ENCODE measurements at places on chromosomes 1 and 21. TPM values are rescaled to one million over a fixed set of nuclear protein-coding genes. Genes with fewer than 3 reads are reported as not detected.

- DNase-seq: no peak
Measured at GRCh38 chr1:25586181-25586588, 30.4 kb upstream of the MAN1C1 start.

GRCh38 chr1:230282157-230282556 is 144.0 kb downstream of the PGBD5 start:
- DNase-seq: no peak

The ADAMTS5 gene
- total RNA-seq: 2.4 TPM

- DNase-seq: no peak
Measured at GRCh38 chr1:194447636-194448035, 1261.2 kb upstream of the B3GALT2 start.

- DNase-seq: no peak
Measured at GRCh38 chr1:150015651-150016131, 5.2 kb upstream of the OTUD7B start.

GRCh38 chr1:15094719-15095495 is 58.6 kb upstream of the TMEM51 start:
- no peak for DNase-seq

DNA sequence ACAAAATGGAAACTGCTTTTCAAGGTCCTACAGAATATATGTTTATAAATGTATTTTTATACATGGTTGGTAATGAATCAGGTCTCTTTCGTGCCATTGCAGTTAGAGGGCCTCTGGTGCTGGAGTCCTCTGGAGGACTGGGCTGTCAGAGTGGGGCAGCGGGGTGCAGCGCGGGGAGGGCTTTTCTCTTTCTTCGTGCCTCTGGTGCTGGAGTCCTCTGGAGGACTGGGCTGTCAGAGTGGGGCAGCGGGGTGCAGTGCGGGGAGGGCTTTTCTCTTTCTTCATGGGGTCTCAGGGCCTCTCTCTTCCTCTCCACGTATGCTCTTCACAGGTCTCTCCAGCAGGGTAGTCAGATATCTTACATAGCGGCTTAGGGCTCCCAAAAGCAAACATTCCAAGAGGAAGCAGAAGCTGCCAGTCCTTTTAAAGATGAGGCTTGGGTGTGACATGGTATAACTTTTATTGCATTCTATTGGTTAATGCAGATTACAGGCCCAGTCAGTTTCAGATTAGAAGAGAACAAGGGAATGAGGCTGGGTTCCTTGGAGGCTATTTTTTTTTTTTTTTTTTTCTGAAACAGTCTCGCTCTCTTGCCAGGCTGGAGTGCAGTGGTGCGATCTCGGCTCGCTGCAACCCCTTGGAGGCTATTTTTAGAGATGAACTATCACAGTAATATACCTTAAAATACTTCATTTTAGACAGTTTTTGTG is 13.1 kb downstream of the SDCCAG8 start:
- no peak for DNase-seq

DNA sequence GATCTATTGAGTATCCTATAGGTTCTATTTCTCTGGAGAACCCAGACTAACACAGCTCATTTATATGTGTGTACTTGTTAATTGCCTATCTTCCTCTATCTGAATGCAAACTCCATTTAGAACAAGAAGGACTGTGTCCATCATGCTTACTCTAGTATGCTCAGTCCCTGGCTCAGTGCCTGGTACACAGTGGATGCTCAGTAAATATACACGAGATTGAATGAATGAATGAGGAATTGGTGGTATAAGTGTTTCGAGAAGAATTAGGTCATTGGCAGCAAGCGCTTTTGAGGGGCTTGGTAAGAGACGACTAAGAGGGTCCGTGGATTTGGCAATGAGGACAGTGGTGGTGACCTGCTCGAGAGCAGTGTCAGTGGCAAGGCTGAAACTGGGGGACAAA is 112.5 kb downstream of the CSMD2 start:
- no peak for DNase-seq

DNA sequence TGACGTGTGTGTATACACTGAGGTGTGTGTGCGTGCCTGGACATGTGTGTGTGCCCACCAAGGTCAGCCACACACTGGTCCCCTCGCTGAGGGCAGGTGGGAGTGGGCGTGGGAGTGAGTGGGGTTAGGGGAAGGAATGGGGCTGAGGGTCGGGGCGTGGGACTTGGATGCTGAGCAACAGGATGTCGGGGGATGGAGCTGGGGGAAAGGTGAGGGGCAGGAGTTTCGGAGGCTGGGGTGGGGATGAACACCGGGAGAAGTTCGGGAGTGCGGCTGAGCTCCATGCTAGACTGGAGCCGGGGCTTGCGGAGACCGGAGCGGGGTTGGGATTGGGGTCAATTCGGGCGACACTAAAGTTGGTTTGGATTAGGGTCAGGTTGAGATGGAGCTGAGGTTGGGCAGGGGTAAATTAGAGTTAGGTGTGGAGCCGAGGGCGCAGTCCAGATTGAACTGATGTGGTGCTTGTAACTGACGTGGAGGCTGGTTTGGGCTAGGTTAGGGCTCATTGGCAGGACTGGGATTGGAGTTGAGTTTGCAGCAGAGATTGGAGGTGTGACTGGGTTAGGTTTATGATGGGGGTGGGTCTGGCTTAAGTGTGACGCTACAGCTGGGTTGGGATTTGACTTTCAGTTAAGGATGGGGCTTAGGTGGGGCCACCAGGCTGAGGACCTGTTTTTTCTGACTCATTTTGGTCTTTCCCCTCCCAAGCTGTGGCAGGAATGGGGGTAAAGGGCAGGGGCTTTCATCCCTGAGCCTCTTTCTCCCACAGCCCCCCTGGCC is 3.3 kb upstream of the GUCA2A start:
- DNase-seq: no peak

GRCh38 chr1:19315378-19316198 is 3.5 kb downstream of the SLC66A1 start:
- no peak for DNase-seq

The RGS1 gene
- total RNA-seq: not detected

- DNase-seq: no peak
Measured at GRCh38 chr1:46131712-46132528, 509 bp downstream of the PIK3R3 start.

- no peak for DNase-seq
Measured at GRCh38 chr1:36845802-36846201, 188.5 kb downstream of the GRIK3 start.

The ACOT11 gene
- 1.3 TPM for total RNA-seq

DNA sequence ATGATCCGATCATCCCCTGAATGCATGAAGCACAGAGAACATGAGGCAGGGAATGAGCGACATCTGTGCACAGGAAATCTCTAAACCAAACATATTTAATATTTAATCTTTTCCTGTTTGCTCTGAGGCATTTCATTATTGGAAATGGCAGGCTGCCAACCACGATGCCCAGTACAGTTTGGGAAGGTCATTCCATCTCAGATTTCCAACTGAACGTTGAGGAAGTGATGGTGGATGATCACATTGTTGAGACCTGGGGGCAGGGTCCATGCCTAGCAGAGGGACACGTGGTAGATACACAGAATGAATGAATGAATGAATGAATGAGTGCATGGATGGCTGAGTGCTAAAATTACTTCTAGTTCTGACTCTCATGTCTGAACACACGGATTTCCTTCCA is 15.9 kb upstream of the FASLG start:
- DNase-seq: no peak

The PLA2G4A gene
- total RNA-seq: 2.3 TPM

- no peak for DNase-seq
Measured at GRCh38 chr1:91797164-91797563, 88.8 kb downstream of the TGFBR3 start.

The AMY1A gene
- total RNA-seq: not detected

The SKI gene
- 13.5 TPM for total RNA-seq

DNA sequence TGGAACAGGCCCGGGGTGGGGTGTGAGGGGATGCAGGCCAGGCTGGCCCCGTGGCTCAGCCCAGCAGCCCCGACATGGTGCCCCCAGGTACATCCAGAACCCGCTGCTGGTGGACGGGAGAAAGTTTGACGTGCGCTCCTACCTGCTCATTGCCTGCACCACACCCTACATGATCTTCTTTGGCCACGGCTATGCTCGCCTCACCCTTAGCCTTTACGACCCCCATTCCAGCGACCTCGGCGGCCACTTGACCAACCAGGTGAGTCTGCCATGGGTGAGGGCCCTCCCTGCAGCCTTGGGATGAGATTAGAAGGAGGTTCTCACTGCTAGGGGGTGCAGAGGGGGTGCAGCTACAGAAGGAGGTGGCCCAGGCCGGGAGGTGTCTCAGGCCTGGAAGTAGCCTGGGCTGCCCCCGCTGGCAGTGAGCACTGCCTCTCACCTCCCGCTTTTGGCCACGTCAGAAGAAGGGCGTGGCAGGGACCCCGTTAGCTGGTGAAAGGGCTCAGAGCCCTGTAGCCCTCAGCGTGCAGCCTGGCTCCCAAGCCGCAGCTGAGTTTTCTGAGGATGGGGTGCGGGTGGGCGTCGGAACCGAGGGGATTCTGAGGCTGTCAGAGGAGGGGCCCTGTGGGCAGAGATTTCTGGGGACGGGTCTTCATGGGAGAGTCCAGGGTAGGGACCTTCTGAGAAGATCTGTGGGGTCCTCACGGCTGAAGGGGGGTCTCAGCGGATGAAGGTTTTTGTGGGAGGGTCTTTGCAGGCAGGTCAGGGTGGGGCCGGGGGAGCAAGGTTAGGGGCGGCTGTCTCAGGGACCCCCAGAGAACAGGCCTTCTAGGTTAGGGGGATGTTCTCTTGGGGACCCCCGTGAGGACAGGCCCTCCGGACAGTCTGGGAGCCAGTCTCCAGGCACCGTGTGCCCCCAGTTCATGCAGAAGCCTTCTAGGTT is 10.4 kb downstream of the TTLL10 start:
- DNase-seq: no peak

The IL23R gene
- total RNA-seq: not detected

DNA sequence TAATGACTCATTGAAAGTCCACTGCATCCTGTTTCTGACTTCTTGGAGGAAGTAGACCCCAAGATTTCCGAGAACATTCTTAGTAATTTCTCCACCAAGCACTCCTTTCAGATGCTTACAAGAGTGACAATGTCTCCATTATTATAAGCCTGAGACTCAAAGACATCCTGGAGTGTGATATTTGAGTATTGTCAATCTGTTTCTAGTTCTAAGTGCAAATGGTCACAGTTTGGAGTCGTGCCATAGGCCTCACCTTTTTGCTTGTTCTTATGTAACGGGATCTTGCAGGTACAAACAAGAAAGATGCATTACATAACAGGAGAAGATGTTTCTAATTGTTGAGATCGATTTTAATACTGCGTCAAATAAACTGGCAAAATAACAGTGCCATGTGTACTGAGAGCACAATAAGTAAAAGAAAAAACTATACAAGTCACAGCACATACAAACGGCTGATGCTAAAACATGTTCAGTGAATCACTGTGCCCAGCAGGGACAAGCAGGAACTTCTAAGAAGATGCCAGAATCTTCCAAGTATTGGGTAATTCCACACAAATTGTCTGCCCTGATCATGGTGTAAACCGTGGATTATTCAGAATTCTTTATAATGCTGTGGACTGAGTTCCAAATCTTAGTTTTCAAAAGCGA is 54.1 kb downstream of the CD2 start:
- DNase-seq: no peak

DNA sequence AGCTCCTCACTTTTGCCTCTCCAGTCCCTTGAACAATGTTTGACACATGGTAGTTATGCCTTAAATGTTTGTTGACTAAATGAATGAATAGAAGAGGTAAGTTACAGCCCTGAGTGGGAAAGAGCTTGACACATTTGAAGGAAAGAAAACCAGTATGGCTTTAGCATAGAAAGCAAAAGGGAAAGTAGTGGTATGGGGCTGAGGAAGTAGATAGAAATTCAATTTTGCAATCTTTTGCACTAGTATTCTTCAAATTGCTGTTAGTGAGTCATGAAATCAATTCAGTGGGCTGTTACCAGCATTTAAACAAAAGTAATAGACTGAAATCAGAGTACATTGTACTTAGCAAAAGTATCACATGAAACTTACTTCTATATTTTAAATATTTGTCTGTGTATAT is 21.1 kb downstream of the PLA2G4A start:
- no peak for DNase-seq

The RHD gene
- total RNA-seq: not detected

The C1QA gene
- not detected for total RNA-seq

DNA sequence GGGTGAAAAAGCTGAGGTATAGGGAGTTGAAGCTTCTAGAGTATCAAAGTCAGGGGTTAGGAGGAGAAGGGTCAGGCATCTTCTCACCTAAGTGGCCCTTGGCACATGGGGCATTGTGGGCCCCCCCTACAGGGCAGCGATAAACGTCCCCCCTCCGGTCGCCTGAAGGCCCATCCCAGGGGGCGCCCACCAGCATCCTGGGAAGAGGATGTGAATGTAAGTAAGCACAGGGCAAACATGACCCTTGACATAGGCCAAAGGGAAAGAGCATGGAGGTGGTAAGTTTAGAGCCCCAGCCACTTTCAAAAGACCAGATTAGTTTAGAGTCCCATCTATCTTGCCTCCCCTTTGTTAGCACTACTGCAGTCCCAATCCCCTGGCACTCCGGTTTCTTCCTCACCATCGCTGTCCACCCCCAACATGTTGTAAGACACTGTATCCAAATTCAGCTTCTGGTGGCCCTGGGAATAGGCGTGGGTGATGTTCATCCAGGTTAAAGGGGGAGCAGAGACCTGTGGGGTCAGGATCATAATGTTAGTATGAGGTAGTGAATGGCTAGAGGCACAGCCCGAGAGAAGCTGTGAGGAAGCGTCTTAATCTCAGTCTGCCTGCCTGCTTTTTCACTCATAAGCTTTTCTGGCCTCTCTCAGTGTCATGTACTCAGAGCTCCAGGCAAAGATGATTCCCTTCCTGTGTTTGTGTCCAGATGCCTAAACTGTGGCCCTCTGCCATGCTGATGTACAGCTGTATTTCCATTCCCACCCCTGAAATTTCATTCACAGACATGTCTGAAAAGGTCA is 2.7 kb downstream of the ITGA10 start:
- DNase-seq: no peak

- DNase-seq: peak; percentile 76
Measured at GRCh38 chr1:208201229-208201628, 43.0 kb downstream of the PLXNA2 start.

The SELENON gene
- 31.2 TPM for total RNA-seq

The LCE1F gene
- total RNA-seq: not detected
